ENCODE measurements at places on chromosomes 6 and 20.
A peak's percentile ranks its signal among the peaks of the same experiment; 100 is the strongest.

DNA sequence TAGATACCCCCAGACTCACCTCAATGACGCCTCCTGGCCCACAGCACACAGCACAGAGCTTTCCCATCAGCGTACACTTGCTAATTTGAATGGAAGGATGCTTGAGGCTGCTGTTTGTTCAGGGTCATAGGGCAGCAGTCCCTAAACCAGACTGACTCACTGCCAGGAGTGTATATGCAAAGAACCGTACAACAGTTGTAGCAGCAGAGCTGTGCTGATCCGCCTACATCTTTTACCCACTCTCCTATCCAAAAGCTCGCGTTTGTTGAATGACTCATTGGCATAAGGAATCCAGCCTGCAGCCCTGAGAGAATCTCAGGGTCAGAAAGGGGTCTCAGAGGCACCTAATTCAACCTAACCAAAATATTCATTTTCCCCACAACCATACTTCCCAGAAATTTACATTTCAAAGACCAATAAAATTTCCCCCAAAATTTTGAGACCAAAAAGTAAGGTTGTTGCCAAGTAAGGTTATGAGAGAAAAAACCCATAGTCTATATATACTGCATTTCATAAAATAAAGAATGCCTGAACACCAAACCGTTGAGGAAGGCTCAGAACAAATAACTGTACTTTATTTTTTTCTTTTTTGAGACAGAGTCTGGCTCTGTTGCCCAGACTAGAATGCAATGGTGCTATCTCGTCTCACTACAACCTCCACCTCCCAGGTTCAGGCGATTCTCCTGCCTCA is 35.3 kb upstream of the CCND3 start:
- DNase-seq: peak; percentile 66

DNA sequence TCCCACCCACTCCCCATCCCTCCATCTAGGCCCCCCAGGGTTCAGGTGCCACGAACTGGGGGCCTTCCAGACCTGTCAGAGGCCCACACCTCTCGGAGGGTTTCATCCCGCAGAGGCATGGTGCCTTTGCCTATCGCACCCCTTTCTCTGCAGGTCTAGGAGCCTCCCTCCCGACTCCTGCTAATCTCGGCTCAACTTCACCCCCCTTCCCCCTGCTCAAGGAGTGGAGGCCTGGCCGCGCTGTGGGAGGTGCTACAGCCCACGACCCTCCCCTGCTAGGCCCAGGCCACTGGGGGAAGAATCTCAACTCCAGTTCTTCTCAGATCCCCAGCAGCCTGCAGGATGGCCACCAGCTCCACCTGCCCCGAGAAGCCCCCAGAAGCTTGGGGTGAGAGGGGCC is at the start of gene TULP1:
TSS of gene TULP1 (minus strand) at position 157 of the 400 bp plus-strand sequence. CDS start at position 119, 38 bp downstream.
- DNase-seq: no peak

DNA sequence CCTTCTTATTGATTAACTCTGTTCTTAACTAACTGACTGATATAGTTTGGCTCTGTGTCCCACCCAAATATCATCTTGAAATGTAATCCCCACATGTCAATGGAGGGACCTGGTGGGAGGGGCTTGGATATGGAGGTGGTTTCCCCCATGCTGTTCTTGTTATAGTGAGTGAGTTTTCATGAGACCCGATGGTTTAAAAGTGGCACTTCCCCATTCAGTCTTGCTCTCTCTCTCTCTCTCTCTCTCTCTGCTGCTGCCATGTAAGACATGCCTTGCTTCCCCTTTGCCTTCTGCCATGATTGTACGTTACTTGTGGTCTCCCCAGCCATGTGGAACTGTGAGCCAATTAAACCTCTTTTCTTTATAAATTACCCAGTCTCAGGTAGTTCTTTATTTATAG is 81.8 kb upstream of the SPACA1 start:
- no peak for DNase-seq

- DNase-seq: no peak
Observed at GRCh38 chr20:59158673-59159072, 4.9 kb upstream of the ZNF831 start.

GRCh38 chr6:16305246-16305725 is 66.9 kb downstream of the GMPR start:
- peak; percentile 49 for DNase-seq

- peak; percentile 50 for DNase-seq
Observed at GRCh38 chr6:11727998-11728961, 50.3 kb downstream of the ADTRP start.

DNA sequence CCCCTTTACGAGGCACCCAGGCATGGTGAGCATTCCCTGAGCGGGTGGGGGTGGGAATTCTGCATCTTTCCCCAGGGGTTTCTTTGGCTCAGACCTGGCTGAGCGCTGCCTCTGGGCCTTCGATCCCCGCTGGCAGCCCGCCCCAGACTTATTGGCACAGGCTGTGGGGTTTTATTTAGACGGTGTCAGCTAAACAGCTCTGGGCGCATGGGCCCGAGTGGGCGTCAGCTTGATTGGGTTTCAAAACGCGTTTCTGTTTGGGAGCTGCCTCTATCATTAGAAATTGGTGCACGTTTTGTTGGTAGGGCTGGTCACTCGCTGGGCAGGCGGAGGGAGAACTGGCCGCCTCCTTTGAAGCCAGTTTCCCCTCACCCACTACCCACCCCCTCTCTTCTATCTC is 21.0 kb downstream of the PMEPA1 start:
- no peak for DNase-seq

- no peak for DNase-seq
Observed at GRCh38 chr20:2709205-2709981, 16.8 kb downstream of the EBF4 start.

DNA sequence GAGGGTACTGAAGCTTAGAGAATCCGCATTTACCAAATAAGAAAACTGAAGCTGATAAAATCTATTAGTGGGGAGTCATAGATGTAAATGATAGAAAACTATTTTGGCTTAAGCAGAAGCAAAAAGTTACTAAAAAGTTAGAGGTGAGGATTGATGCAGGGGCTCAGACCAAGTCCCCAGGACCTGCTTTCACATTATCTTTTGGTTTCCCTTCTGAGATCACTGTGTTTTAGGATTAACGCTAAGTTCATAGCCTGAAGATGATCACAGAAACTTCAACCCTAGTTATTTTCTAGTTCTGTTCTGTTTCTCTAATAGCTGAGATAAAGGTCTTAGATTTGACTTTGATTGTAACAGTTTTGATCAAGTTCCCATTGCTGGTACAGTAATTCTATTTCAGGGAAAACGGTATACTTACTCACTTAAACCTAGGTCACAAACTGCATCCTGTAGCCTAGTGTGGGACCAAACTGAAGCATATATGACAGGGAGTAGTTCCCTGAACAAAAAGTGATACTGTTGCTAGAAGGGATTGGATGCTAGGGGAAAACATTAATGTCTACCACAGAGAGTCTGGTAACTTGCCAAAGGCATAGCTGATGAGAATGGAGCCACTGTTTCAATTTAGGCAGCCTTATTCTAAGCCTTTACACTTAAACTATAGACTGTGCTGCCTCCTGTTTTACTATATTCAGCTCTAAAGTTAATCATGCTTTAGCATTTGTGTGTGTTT is 13.1 kb downstream of the CYB5R4 start:
- DNase-seq: no peak

DNA sequence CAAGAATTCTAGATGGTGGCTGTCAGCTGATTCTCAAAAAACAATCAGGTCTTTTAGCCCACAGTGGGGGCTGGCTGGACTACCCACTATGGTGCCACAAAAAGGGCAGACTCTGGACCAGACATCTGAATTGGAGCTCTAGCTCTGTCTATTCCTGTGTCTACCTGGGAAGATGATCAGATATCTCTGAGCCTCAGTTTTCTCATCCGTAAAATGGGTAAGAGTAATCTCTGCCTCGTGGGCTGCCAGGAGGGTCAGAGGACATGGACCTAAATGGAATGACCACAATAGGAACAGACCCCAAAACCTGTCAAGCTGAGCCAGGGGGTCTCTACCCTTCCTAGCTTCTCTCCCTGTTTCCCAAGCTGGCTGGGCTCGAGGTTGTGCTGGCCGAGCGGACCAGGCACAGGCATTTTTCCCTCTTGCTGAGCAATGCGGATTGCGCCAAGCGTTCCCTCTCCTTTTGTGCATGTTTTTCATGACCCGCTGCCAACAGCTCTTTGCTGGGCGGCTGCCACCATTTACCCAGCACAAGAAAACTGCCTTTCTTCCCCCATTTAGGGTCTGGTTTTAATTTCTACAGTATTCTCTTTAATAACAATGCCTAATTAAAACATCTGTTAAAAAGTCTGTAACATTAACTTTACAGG is 74.7 kb upstream of the MAFB start:
- no peak for DNase-seq

GRCh38 chr20:9388160-9388812 is 126.1 kb upstream of the LAMP5 start:
- DNase-seq: no peak

DNA sequence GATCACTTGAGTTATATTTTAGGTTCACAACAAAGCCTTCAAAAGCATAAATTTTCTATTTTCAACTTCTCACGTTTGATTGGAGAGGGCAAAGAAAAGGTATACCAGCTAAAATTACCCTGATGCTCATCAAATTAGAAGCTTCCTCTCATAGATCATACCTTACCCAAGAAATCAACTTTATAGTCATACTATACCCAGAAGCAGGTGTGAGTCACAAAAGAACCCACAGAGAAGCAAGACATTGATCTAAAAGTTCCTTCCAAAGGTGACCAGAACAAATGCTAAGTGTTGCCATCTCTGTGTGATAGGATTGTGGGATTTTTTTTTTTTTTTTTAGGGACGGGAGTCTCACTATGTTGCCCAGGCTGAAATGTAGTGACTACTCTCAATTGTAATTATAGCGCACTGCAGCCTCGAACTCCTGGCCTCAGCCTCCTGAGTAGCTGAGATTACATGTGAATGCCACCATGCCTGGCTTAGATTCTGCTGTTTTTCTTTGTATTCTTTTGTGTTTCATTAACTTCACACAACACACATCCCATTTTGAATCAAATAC is 3.3 kb downstream of the EIF2S2 start:
- DNase-seq: no peak

- DNase-seq: no peak
Observed at GRCh38 chr6:160218810-160219209, 39.8 kb downstream of the SLC22A2 start.

DNA sequence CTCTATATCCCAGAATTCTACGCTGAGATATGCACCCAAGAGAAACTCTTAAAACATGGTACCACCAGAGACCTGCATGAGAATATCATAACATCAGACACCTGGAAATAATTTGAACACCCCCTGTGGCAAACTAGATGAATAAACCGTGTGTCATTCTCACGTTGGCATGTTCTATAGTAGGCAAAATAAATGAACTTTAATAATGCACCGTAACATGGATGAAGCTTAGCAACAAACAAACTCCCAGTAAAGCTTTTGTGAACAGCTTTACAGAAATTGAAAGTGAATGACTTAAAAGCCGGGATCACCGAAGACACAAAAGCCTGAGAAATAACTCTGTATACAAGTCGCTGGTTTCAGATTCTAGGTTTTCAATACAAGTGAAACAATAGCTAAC is 1166.8 kb upstream of the CITED2 start:
- no peak for DNase-seq

DNA sequence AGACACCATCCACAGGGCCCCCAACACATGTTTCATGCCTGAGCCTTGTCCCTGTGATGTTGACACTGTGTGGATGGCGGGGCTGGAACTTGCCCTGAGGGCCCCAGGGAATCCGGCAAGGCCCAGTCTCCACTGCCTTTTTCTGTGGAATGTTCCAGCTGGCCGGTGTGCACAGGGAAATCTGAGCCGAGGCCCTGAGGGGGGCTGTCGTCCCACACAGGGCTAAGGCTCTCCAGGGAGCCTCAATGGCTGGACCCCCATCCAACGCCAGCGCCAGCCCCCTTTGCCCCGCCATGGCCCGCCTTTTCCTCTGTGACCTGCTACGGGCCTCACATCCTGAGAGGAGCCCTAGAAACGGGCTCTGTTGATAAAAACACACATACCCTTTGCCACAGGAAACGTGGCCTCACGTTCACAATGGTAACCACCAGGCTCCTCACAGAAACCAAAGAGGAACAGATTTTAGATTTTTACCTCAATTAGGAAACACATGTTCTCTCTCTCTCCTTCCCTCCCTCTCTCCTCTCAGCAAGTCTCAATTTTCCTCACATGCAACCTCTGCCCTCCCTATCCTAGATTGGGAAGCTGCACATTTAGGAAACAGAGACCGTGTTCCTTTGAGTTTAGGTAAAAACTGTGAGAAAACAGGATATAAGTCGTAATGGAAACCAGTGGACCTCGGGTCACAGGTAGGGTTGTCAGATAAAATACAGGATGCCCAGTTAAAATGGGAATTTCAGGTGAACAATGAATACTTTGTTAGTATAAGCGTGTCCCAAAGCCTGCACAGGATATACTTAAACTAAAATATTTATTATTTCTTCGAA is 13.7 kb upstream of the ZNF831 start:
- peak; percentile 82 for DNase-seq

- no peak for DNase-seq
Observed at GRCh38 chr20:41903586-41903985, 285.4 kb upstream of the CHD6 start.

DNA sequence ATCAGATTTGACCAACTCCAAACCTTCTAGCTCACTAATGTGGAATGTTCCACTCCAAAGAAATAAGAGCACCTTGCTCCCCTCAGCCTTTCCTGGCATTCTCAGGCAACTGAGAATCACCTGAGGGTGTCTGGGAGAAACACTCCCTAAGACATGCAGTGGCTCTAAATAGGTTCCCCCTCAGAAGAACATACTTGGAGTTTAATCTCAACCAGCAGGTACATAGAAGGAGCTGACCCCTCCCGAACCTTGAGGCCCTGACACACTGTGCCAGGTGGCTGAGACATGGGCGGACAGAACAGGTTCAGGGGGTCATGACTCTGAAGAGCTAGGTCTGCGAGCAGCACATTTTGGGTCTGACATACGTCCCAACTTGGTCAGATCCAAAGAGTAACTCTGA is 107.6 kb upstream of the MAP3K4 start:
- DNase-seq: no peak

DNA sequence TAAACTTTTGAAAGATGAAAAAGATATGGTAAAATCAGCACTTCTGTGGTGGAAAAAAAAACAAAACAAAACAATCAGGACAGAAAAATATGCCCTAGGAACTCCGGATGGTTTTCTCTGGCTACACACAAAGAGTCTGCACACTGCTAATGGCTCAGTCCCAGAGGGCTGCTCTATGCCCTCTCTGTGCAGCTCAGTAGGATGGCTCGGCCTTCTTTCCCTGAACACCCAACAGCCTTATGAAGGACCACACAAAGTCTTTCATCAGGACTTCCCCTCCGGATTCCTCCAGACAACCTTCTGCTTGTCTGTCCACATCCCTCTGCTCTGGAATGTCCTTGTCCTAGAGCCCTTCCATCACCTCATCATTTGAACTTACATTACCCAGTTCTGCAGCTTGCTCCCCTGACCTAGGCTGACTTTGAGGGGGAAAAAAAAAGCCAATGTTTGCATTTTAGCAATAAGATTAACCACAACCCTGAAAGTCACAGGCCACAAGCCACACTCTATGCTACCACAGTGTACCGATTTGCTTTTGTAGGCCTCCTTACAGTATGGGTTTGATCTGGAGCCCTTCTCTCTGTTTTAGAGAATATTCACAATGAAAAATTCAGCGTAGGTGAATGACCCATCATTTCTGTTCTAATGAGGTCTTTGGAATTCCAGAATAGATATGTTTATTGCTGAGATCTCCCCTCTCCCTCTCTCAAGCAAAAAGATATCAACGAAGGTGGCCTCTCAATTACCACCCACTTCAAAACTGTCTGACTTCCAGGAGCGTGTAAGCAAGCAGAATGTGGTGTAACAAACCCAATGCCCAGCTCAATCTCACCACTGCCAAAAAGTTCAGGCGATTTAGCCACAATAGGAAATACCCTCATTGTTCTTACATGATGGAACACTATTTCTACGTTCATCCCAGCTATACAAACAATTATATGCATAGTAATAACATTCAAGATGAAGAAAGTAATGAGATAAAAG is 164.0 kb downstream of the GMDS start:
- DNase-seq: peak; percentile 41
